ENCODE measurements at places on chromosomes 13 and 19. TPM values are rescaled to one million over a fixed set of nuclear protein-coding genes. Genes with fewer than 3 reads are reported as not detected.

Gene CEACAM7
- total RNA-seq, result not detected

Gene REEP6
- total RNA-seq, result 34.7 TPM

Gene LMTK3
- 8.3 TPM for total RNA-seq

Gene GPR183
- not detected for total RNA-seq

Gene SBK3
- 0.46 TPM for total RNA-seq

Gene ELAVL3
- total RNA-seq, result not detected

Gene NKG7
- total RNA-seq, result not detected

Gene WDR62
- 13.3 TPM for total RNA-seq

DNA sequence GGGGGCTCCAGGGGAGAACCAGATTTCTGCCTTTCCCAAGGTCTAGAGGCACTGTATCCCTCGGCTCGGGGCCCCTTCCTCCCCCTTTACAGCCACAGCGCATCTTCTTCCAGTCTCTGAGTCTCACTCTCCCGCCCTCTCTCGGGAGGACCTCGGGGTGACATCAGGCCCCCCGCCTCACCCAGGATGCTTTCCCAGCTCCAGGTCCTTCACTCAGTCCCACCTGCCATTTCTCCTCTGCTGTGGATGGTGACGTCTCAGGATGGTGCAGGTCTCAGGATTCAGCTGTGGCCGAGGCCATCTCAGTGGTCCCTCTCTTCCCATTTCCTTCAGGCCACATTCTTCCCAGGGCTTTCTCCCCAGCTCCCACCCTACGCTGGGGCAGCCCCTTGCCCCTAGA is 13.6 kb upstream of the KDM4B start:
- H3K36me3 ChIP-seq, result peaks cover 68% of the 10 kb centered on the region
- no peaks in the 10 kb centered on the region for H3K27me3 ChIP-seq
- H3K27ac ChIP-seq, result no peak overlapping the region

- H3K4me1 ChIP-seq, result no peaks in the 10 kb centered on the region
- H3K4me3 ChIP-seq, result no peak overlapping the region
- DNase-seq, result no peak
- no peak overlapping the region for H3K27ac ChIP-seq
- H3K36me3 ChIP-seq, result no peaks in the 10 kb centered on the region
- H3K27me3 ChIP-seq, result no peaks in the 10 kb centered on the region
Observed at GRCh38 chr19:32718286-32718685, 1.3 kb upstream of the TDRD12 start.

DNA sequence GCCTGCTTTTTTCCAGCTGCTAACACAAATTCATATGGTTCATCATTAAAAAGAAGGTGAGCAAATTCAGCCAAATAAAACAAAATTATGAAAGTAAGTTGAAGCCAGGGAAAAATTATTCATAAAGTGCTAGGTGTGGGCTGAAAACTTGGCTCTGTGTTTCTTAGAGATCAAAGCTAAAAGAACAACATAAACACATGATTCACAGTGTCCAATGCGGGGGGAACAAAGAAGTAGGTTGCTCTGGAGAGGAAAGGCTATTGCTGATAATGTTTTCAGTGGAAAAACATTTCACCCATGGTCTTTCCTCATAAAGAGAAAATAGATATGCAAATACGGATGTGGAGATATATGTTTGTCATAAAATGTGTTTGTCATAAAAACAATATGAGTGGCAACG is 1691.5 kb upstream of the SLC10A2 start:
- no peaks in the 10 kb centered on the region for H3K4me1 ChIP-seq
- no peaks in the 10 kb centered on the region for H3K36me3 ChIP-seq
- no peak overlapping the region for H3K27ac ChIP-seq
- no peaks in the 10 kb centered on the region for H3K27me3 ChIP-seq
- H3K4me3 ChIP-seq, result no peak overlapping the region

DNA sequence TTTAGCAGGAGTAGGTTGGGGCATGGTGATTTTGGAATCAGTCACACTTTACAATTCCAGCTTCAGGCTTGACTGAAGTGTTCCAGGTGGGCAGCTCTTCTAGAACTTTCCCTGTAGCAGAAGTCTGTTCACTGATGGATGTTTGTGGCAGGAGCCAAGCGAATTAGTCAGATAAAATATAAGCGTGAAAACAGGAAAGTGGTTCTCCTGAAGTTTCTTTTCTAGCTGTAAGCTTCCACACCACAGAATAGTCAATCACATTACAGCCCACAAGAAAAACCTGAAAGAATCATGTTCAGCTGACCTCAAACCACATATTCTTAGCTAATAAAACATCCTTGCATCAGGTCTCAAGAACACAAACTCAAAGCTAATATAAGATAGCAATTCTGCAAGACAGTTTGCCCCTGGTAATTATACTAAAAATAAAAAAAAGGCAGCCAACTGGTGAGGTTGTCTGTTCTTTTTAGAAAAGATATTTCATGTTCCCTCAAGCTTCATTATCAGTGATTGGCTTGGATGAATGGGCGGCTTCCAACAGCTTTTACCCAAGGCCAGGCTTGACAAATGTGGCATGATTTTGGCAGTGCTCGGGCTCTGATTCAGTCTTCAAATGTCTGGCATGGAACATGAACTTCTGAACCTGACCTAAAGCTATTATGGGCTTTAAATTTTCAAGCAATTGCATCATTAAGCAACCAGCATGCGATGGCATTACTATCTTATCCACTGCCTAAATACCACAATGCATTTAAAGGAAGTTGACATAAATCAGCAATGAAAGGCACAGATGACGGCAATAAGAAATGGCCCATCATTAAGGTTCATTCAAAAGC is 136.8 kb downstream of the DCLK1 start:
- peak; percentile 33 for DNase-seq
- H3K27me3 ChIP-seq, result peaks cover 7% of the 10 kb centered on the region
- H3K27ac ChIP-seq, result no peak overlapping the region
- H3K4me3 ChIP-seq, result no peak overlapping the region

DNA sequence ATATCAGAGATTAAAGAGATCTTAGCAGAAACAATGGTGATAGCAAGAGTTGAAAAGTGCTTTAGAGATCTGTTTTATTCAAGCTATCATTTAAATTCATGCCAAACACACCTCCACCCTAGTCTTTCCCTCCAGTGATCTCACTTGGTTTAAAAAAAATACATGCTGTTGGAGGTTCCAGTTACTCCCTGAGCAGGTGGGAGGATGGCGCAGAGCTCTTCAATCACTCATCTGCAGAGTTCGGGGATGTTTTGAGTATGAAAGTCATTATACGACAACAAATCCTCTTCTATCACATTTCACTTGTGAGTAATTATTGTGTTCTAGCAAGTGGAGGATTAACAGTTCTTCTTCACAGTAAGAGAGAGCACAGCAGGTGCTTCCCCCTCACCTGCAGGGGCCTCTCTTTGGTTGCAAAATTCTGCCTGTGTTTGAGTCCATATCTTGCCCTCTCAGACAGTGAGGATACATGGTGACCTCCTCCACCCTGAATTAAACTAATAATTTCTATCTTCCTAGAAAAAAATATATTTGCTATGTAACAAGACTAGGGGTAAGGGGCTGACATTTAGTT is 376.7 kb downstream of the LIG4 start:
- H3K4me1 ChIP-seq, result peaks cover 38% of the 10 kb centered on the region
- no peak for DNase-seq
- no peak overlapping the region for H3K27ac ChIP-seq
- no peak overlapping the region for H3K4me3 ChIP-seq
- H3K36me3 ChIP-seq, result no peaks in the 10 kb centered on the region

DNA sequence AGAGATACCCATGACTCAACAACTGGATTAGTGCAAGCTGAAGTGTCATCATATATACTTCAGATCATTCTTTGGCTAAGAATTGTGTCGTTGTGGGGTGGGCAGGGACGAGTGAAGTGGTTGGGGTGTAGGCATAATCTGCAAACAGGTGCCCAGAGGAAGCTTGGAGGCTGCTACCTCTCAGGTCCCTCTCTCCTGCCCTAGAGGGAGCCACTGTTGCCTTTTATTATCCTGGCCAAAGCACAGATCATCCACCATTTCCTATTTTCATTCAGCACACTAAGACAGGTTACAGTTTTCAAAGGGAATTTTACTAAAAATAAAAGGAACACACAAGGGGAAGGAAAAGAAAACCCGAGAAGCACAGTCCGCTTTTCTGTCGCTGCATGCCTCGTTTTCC is 126.6 kb downstream of the HS6ST3 start:
- no peaks in the 10 kb centered on the region for H3K36me3 ChIP-seq
- no peak overlapping the region for H3K4me3 ChIP-seq
- no peaks in the 10 kb centered on the region for H3K4me1 ChIP-seq
- H3K27ac ChIP-seq, result no peak overlapping the region

DNA sequence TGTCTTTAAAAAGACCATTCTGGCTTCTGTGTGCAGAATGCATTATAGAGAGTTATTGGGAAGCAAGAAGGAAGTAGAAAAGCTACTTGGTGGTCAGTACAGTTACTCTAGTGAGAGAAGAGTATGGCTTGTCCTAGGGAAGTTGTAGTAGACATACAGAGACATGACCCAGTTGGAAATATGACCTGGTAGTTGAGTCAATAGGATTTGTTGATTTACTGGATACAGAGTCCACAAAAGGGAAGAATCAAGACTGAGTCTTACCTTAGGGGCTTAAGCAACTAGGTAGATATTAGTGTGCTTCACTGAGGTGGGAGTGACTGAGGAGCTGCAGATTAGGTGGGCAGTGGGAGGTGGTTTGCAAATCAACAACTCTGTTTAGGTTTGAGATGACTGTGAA is 48.8 kb downstream of the RASL11A start:
- H3K27ac ChIP-seq, result no peak overlapping the region
- H3K4me3 ChIP-seq, result no peak overlapping the region
- H3K27me3 ChIP-seq, result peaks cover 6% of the 10 kb centered on the region

GRCh38 chr13:45393941-45394570 is 24.1 kb downstream of the SLC25A30 start:
- no peaks in the 10 kb centered on the region for H3K4me1 ChIP-seq
- H3K27ac ChIP-seq, result no peak overlapping the region
- peak; percentile 56 for DNase-seq
- no peaks in the 10 kb centered on the region for H3K27me3 ChIP-seq
- no peaks in the 10 kb centered on the region for H3K36me3 ChIP-seq

DNA sequence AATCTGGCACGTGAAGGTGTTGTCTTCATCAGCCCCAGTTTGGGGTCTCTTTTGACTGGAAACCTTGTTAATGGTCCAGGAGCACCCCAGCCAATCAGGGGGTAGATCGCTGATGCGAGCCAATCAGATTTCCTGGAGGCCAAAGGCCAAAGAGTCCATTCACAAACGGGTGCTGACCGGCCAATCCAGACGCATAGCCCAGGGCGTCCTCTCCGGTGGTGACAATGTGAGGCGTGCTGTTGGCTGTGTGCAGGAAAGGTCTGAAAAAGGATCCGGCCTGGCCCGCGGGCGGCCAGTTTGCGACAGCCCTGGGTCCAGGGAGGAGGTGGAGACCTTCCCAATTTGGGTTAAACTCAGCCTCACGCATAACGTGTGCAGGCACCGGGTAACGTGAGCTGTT is 3.1 kb downstream of the MAST3 start:
- H3K36me3 ChIP-seq, result no peaks in the 10 kb centered on the region
- no peaks in the 10 kb centered on the region for H3K27me3 ChIP-seq
- H3K4me3 ChIP-seq, result no peak overlapping the region
- DNase-seq, result no peak
- H3K27ac ChIP-seq, result no peak overlapping the region

DNA sequence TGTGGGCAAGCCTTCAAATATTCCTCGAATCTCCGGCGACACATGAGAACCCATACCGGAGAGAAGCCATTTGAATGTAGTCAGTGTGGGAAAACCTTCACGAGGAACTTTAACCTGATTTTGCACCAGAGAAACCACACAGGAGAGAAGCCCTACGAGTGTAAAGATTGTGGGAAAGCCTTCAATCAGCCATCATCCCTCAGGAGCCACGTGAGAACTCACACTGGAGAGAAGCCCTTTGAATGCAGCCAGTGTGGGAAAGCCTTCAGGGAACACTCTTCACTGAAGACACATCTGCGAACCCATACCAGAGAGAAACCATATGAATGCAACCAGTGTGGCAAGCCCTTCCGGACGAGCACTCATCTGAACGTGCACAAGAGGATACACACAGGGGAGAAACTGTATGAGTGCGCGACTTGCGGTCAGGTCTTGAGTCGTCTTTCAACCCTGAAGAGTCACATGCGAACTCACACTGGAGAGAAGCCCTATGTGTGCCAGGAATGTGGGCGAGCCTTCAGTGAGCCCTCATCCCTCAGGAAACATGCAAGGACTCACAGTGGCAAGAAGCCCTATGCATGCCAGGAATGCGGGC is 28.8 kb downstream of the ZNF333 start:
- H3K27ac ChIP-seq, result no peak overlapping the region
- no peaks in the 10 kb centered on the region for H3K27me3 ChIP-seq
- H3K4me3 ChIP-seq, result no peak overlapping the region
- no peak for DNase-seq

- DNase-seq, result no peak
- H3K4me1 ChIP-seq, result no peaks in the 10 kb centered on the region
Observed at GRCh38 chr19:36514012-36514612, 14.0 kb downstream of the ZNF260 start.

DNA sequence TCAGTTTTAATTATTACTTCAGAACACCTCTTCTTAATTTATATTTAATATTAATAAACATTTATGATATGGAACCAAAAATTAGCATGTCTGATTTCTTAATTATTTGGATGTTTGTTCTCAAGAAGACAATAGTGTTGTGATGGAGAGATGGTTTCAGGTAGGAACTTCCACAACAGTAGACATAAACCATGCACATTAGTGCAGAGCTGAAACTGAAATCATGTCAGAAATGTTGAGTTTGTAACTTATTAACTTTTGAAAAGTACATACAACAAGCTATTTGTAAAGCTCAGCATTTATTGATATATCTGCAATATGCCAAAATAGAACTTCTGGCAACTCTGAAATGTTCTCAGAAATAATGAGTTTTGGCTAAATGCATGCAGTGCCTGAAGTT is 11.8 kb upstream of the EDNRB start:
- no peaks in the 10 kb centered on the region for H3K36me3 ChIP-seq
- H3K4me3 ChIP-seq, result no peak overlapping the region
- no peaks in the 10 kb centered on the region for H3K27me3 ChIP-seq

- no peaks in the 10 kb centered on the region for H3K27me3 ChIP-seq
- H3K36me3 ChIP-seq, result peaks cover 35% of the 10 kb centered on the region
- peaks cover 15% of the 10 kb centered on the region for H3K4me1 ChIP-seq
- no peak overlapping the region for H3K4me3 ChIP-seq
Observed at GRCh38 chr13:106548064-106548696, 12.7 kb upstream of the EFNB2 start.

- no peak overlapping the region for H3K27ac ChIP-seq
- no peak for DNase-seq
- H3K4me3 ChIP-seq, result no peak overlapping the region
- H3K27me3 ChIP-seq, result no peaks in the 10 kb centered on the region
- H3K36me3 ChIP-seq, result no peaks in the 10 kb centered on the region
- H3K4me1 ChIP-seq, result no peaks in the 10 kb centered on the region
Observed at GRCh38 chr13:104833221-104833620, 1702.2 kb downstream of the EFNB2 start.

DNA sequence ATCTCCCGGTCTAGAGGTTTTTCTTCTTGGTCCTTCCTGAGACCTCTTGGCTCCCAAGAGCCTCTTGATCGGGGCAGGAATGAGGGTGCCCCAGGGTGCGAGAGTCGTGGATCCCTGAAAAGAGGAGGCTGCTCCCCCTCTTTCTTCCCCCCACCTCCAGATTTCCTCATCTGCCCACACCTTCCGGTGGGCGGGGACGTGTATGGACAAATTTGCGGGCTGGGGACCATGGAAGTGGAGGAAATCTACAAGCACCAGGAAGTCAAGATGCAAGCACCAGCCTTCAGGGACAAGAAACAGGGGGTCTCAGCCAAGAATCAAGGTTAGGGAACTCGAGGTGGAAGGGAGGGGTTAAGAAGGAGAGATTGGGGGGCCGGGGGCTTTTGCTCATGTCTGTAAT is at the start of gene MCEMP1:
Gene MCEMP1, plus strand, starts transcription at position 237 of the 400 bp plus-strand sequence. Its CDS starts 31 bp downstream, at position 268.
- DNase-seq, result no peak
- no peak within 1 kb of the TSS for H3K27ac ChIP-seq
- peaks cover 22% of the 10 kb centered on the region for H3K4me1 ChIP-seq
- H3K36me3 ChIP-seq, result no peaks in the 10 kb centered on the region
- no peaks in the 10 kb centered on the region for H3K27me3 ChIP-seq
- no peak within 1 kb of the TSS for H3K4me3 ChIP-seq
